ENCODE measurements at places on chromosomes 4 and X.

GRCh38 chr4:146212781-146213180 lies 1.6 kb upstream of the REELD1 start:
- no peak for ATAC-seq

DNA sequence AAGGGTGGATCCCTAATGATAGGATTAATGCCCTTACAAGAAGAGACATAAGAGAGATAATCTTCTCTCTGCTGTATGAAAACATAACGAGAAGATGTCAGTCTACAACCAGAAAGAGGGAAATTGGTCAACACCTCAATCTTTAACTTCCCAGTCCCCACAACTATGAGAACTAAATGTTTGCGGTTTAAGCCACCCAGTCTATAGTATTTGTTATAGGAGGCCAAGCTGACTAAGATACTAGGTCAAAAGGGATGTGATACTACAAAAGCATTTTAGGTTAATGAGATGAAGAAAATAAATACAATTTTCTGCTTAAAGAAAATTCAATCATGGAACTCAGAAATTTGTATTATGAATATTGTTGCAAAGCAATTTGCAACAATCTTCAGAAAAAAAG lies 55.4 kb upstream of the LHFPL1 start:
- ATAC-seq = no peak

GRCh38 chr4:161008527-161008926 lies 1155.3 kb downstream of the FSTL5 start:
- no peak for ATAC-seq

GRCh38 chr4:75658876-75659275 lies 14.3 kb downstream of the G3BP2 start:
- no peak for ATAC-seq

DNA sequence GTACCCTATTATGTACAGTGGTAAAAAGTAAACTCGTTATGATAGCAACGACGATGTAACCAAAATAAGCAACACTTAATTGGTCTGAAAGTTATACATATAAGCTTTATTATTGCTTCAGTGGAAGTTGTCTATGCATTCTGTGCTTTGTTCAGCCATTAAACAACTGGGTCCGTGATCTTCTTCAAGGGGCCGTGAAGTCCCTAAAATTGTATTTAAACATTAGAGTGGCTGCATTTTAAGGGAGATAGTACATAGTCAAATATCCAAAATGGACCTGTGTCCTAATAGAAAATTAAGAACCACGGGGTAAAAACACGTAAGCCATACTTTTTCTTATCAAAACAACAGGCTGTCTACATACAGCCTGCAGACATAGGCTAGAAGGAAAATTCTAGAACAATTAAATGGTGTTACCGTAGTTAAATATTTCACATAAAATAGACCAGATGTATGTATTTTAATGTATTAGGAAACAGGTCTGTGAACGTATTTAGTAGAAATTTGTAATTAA lies 2.1 kb downstream of the GUCY1A1 start:
- no peak for ATAC-seq

GRCh38 chr4:123553279-123553678 lies 156.7 kb downstream of the SPRY1 start:
- no peak for ATAC-seq

DNA sequence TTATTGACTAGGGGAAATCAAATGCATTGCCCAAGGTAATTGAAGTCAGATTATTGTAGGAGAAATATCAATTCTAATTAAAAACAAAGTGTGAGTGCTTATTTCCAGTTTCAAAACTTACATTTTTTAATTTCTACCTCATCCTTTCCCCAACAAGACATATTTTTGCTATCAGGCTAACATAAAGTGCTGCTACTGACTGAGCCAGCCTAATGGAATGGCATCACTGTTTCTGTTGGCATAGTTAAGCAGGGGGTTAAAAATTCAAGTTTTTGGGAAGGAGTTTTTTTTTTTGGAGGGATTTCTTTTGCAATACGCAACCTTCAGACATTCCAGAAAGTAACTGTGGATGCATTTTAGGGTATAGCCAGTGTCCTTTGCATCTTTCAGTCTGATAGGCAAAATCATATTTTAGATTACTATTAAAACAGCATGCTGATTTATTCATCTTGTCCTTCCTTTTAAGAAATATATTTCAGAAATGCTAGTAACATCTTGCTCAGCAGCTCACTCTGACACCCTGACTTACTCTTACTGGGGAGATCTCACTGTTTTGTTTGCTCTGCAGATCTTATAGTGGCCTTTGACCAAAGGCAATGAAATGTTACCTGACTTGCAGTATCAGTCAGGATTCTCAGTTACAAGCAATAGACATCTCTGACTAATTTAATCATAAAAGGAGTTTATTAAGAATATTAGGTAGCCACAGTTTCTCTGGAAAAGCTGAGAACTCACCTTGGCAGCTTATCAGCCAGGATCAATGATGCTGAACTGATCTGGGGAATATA lies 24.4 kb downstream of the GAB1 start:
- no peak for ATAC-seq

GRCh38 chrX:21398426-21398825 lies 24.2 kb downstream of the CNKSR2 start:
- no peak for ATAC-seq

DNA sequence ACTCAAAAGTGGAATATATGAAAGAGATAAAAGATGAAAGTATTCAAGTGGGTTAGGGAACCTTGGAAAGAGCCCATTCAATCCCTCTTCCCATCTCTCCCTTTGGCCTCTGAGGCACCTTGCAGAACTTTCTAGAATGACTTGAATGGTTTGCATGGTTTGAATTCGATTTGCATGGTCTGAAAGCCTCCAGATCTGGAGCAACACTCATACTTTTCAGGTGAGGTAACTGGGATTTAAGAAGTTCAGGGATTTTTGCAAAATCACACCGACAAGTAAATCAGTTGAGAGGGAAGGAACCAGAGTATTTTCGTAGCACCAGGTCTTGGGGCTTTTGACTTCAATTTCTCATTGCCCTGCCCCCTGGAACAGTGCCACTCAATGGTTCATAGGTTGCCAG lies 476.0 kb upstream of the FTHL17 start:
- ATAC-seq = no peak

- no peak for ATAC-seq
These were observed 374.8 kb upstream of the GNPDA2 start for GRCh38 chr4:45100956-45101818.

DNA sequence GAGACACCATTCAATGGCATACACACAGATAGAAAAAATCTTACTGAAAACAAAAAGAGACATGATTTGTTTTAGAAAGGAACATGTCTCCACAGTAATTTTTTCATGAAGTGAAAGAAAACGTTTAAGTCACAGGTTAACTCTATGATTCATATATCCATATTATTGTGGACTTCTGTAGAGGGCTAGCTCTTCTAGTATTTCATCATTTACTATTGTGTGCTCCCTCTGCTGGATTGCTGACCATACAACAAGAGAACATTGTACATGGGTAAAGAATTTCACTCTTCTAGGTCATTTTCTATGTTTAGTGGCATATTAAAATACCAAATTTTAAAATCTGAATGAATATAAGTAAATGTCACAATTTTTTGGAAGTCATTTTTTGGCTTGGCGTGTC lies 91.8 kb upstream of the POU3F4 start:
- ATAC-seq = no peak

- no peak for ATAC-seq
These were observed 81.8 kb upstream of the TRPC5 start for GRCh38 chrX:112164420-112164819.

- ATAC-seq = no peak
These were observed 815.4 kb upstream of the PCDH10 start for GRCh38 chr4:132333724-132334047.

DNA sequence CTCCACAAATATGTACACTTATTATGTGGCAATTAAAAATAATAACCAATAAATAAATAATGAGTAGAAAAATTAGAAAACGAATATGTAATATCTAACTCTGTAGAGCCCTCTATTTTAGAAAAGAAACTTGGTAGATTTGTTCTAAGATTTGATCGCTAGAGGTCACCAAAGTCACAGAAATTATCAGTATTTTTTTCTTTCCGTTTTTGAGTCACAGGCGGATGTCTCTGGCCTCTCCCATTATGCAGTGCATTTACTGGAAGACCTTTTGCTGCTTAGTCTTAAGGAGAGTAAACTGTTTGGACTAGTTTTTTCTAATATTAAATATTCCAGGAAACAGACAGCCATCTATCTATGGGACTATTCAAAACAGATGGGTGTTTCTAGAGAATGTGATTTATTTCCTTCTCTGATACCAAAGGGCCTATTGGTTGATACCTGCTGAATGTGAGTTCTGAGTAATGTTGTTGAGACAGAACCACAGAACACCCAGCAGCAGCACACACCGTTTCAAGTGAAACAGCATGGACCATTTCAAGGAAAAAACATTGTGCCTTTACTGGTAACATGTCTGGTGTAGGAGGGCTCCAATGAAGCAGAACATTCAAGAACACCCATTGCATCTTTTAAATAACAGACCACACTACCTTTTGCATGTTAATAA lies 34.0 kb upstream of the GYPA start:
- peak; percentile 83 for ATAC-seq

GRCh38 chr4:16195209-16195608 lies 31.1 kb downstream of the TAPT1 start:
- ATAC-seq = no peak

- ATAC-seq = no peak
These were observed 36.4 kb downstream of the EDA2R start for GRCh38 chrX:66602381-66602938.

GRCh38 chr4:125704726-125705125 lies 390.0 kb downstream of the FAT4 start:
- ATAC-seq = no peak

GRCh38 chr4:85603437-85604336 lies 128.7 kb downstream of the ARHGAP24 start:
- ATAC-seq = no peak

DNA sequence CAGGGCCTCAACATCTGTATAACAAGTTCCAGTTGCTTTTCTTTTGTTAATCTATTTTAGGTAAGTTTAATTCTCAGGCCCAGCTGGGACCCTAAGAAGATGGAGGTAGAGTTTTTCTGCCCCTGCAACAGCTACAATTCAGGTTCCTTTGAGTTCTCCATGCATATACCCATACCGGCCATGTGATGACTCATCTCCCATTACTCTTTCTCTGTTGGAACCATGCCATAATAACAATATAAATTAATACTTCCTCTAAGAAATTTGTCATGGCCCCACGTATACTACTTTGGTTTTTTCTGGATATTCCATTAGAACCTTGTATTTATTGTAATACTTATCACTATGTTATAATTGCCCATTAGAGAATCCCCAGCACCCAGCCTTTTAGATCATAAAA lies 1.3 kb upstream of the INTU start:
- no peak for ATAC-seq

GRCh38 chrX:15723887-15724517 lies 14.1 kb upstream of the CA5B start:
- ATAC-seq = peak; percentile 74

DNA sequence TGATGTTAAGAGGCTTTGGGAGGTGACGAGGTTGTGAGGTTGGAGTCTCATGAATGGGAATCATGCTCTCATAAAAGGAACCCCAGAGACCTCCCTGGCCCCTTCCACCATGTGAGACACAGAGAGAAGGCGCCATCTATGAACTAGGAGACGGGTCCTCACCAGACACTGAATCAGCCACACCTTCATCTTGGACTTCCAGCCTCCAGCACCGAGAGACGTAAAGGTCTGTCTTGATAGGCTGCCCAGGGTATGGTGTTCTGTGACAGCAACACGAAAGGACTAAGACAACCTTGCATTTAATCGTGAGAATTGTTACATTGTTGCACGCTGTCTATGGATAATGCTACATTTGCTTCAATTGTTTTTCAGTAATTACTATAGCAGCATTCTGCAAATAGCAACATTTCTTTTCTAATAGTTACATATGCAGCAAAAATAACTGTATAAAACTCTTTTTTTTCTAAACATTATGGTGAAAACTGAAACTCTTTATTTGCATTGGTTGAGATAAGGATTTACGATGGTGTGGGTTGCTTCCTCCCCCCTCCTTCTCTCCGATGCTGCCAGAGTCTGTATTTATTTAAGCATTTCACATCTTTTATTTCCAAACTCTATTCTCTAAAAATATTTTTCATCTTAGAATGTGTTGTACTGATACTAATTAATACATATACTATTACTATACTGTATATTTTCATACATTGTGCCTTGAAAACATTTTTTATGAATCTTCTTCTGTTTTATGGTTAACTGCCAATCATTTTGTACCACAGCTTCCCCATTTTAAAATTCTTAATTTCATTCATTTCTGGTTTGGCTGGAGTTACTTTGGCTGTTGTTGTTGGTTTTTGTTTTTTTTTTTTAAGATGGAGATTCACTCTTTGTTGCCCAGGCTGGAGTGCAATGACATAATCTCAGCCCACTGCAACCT lies 26.4 kb upstream of the AKAP17A start:
- peak; percentile 29 for ATAC-seq

DNA sequence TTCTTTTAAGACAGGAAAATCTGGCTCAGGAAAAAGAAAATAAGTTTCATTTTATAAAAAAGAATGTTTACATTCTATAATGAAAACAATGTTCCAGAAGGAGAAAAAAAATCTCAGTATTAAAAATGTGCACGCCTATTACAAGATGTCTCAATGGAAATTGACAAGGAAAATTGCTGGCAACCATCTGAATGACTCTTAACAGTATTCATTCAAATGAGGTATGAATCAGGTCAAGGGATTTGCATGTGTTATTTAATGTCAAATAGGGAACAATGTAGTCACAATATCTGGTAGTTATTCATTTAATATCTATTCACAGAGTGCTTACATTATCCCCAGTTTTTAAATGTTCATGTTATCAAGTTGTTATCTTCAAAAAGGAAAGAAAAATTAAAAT lies 208.4 kb upstream of the TRAM1L1 start:
- no peak for ATAC-seq

DNA sequence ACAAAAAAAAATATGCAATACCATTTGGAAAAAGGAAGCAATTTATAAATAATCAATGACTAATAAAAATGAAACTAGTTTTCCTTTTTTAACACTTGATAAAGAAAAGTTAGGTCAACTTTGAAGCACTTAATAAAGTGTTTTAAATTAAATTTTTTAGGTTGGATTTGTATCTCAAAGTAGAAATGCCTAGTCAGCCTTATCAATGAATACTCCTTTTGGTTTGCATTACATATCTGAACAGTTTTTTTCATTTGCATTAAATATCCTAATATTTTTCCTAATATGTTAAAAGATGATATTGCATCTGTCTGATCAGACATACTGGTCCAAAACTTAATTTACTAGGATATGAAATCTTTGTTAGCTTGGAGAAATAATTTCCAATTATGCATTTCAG lies 155.8 kb upstream of the ZFP42 start:
- ATAC-seq = no peak

- ATAC-seq = no peak
These were observed 27.0 kb downstream of the SMIM43 start for GRCh38 chr4:121737846-121738554.

- ATAC-seq = no peak
These were observed 108.3 kb upstream of the USP9X start for GRCh38 chrX:40976981-40977380.

- ATAC-seq = no peak
These were observed 18.4 kb downstream of the PNPLA4 start for GRCh38 chrX:7908821-7909220.

GRCh38 chrX:572538-573124 lies 58.0 kb upstream of the SHOX start:
- ATAC-seq = no peak

GRCh38 chr4:149409146-149409545 lies 406.5 kb downstream of the IQCM start:
- ATAC-seq = no peak

GRCh38 chrX:149504226-149504914 lies 736 bp downstream of the IDS start:
- peak; percentile 61 for ATAC-seq

- no peak for ATAC-seq
These were observed 71.1 kb downstream of the MID1 start for GRCh38 chrX:10549280-10549679.

Measured in activated T-helper 17 cell treated with anti-CD3 and anti-CD28 coated beads, Interleukin-2, amount 50 U/mL, for 72 hours (primary cell).